Vein endothelial cell (primary cell): ENCODE measurements at places on chromosomes 11 and 22. TPM values are rescaled to one million over a fixed set of nuclear protein-coding genes. Genes with fewer than 3 reads are reported as not detected.

The SYT9 gene
- total RNA-seq = 1.1 and 2.6 TPM in 2 replicates

The CABP4 gene
- 1.9 and 3.9 TPM in 2 replicates for total RNA-seq

The GP1BB gene
- total RNA-seq = 0.57 and 2.3 TPM in 2 replicates

The B3GAT1 gene
- total RNA-seq = not detected in 2 replicates

The CD3E gene
- total RNA-seq = 0.33 TPM in 1 of 2 replicates, not detected in the other

The KRTAP5-11 gene
- not detected in 2 replicates for total RNA-seq

The HBB gene
- not detected in 2 replicates for total RNA-seq

The ASPHD2 gene
- total RNA-seq = 4.2 and 5.3 TPM in 2 replicates

The PDGFB gene
- total RNA-seq = 121 and 148 TPM in 2 replicates

The TMEM132A gene
- 59.2 and 101 TPM in 2 replicates for total RNA-seq
